ENCODE measurements at places on chromosomes 4 and X.

- no peak for DNase-seq
Observed at GRCh38 chrX:88072339-88073030, 554.9 kb downstream of the KLHL4 start.

DNA sequence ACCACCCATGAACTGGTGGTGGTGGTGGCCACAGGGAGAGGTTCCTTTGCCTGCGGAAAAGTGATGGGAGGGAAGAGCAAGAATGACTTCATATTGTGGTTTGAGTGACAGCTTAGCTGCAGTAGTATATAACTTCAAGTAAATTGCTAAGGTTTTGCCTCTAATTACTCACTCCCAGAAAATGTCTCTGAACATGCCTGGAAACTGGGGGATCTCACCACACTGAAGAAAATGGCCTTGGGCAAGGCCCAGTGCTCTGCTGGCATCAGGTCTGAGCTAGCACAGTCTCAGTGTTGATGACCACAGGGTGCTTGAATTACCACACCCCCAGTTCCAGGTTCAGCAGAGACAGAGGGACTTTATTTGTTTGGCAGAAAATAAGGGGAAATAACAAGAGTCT is 2085.4 kb downstream of the ARAP2 start:
- peak; percentile 6 for DNase-seq

- no peak for DNase-seq
Observed at GRCh38 chrX:3529466-3530010, 183.1 kb upstream of the MXRA5 start.

GRCh38 chr4:7863911-7864681 is 75.6 kb downstream of the AFAP1 start:
- DNase-seq = no peak

DNA sequence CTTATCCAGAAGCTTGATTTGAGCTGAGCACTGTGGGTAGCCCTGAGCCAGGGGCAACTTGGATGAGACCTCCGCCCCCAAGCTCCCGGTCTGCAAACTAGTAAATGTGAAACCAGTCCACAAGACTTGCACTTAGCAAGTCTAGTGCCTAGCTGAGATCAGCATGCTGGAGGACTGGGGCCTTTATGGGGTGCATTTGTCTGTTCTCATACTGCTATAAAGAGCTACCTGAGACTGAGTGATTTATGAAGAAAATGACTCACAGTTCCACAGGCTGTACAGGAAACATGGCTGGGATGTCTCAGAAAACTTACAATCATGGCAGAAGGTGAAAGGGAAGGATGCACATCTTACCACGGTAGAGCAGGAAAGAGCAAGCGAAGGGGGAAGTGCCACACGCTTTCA is 42.1 kb upstream of the HOPX start:
- no peak for DNase-seq

GRCh38 chr4:183675625-183676024 is 16.5 kb downstream of the TRAPPC11 start:
- DNase-seq = peak; percentile 64

DNA sequence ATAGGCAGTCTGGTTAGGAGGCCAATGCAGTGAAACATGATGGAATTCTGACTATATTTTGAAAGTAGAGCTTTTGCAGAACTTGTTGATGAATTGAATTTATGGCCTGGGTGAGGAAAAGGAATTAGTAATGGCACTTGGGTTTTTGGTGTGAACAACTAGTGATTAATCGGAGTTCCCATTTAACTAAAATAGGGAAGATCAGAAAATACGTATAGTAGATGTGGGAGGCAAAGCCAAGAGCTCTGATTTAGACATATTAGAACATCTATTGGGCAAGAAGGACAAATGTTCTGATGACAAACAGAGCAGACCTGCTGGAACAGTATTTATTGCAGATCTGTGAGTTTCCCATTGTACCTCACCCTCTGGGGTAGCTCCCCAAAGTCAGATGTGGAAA is 12.3 kb upstream of the NDP start:
- DNase-seq = no peak

DNA sequence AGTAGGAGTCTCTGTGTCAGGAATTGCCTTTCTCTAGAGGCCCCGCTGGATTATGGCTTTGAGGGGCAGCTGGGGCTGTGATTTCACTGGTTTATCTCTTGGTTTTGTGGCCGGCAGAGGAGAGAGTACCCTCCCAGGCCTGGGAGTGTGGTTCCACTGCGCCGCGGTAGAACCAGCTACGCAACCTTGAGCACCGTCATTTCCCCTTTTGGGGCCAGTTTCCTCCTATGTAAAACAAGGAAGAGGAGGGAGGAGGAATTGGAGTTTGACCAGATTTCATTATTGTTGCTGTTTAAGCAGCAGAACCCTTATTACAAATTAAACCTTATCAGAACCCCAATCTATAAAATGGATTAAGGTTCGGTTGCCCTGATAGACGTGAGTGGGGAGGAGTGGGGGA is 4.4 kb downstream of the SOX3 start:
- DNase-seq = no peak

GRCh38 chrX:109918753-109919152 is 84.2 kb upstream of the TMEM164 start:
- DNase-seq = no peak

Measured in fibroblast of mammary gland (primary cell).